ENCODE measurements at places on chromosomes 4 and X.

GRCh38 chr4:173025131-173025530, 143.5 kb upstream of the GALNT7 start:
- DNase-seq, result no peak

DNA sequence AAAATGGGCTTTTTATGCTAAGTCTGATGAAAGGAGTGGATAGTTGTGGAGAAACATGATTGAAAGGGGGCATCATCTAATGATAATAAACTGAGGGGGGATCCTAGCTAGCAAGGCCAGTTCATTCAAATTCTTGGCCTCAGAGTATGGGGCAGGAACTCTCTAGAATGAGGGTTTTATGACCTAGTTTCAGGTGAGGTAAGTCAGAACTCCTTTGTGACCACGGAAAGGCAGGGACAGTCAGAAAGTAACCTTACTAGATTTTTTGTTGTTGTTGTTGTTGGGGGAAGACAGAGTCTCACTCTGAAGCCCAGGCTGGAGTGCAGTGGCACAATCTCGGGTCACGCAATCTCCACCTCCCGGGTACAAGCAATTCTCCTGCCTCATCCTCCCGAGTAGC, 1.5 kb upstream of the PAQR3 start:
- no peak for DNase-seq

GRCh38 chrX:24567169-24567568, 80.0 kb downstream of the PCYT1B start:
- DNase-seq, result no peak

DNA sequence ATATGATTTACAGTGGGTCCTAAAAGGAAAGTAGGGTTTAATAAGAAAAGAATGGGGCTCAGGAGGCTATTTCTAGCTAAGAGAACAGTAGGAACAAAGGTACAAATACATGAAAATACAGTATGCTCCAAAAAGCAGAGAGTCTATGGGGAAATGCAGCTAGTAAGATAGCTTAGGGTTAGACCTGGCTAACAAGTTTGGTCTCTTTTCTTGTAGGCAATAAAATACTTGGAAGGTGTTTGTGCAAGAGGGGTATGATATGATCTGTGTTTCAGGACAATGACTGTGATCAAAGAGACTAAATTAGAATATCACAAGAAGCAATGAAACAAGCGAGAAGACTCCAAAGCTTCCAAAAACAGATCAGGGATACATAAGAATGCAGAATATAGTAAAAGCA, 33.5 kb upstream of the SH3KBP1 start:
- DNase-seq, result no peak

GRCh38 chr4:48047421-48047844, 30.9 kb downstream of the NIPAL1 start:
- DNase-seq, result peak; percentile 62

DNA sequence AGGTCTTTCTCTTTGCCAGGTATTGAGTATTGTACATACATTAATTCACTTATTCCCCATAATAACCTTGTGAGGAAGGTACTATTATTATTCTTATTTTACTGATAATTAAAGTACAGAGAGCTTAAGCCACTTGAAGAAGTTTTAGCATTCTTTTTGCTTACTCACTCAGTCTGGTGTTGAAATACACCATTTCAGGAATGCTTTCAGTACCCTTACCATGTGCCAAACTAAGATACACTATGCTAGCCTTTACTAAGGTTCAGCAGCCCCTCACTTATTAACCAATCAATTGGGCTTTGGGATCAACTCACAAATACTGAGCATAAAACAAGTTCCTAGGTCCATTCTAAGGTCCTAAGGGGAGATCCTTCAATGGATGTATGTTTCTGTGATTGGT, 179.0 kb upstream of the FGF13 start:
- DNase-seq, result no peak

All from stimulated activated CD8-positive, alpha-beta memory T cell treated with anti-CD3 and anti-CD28 coated beads, Interleukin-7, amount 100 ng/mL, for 1 hour (primary cell).